Kidney tubule cell (primary cell): ENCODE measurements at places on chromosomes 7 and 10.

DNA sequence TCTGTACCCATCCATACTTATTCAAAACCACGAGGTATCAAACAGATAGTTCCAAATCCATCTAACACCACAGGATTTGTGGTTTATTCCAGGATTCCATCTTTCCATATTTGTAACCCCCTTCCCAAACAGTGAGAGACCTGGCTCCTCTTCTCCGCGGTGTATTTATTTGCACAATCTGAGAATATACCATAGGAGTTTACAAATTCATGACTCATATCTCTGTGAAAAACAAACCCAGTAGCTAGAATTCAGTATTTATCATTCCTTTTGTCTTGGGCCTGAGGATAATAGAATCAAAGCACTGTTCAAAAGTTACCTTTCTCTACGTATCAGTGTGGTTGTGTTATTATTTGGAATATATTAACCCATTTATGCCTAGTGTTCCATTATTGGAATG, 31.9 kb downstream of the PDSS1 start:
- no peak for DNase-seq

DNA sequence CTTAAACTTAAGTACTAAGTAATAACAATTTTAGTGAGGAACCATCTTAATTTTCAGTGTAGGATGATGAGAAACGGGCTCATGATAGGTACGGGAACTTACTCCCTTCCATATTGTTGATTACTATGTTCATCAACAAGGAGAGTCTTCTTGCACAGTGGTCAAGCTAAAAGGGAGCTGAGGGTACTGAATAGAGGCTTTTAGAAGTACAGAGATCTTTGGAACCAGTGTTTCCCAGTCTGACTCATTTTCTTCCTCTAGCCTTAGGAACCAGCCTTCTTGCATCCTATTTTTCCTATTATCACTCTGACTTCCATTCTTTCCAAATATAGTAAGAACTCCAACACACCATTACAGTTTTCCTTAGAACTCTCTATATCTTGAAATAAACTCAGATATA, 17.6 kb upstream of the SEMA3D start:
- DNase-seq: no peak

DNA sequence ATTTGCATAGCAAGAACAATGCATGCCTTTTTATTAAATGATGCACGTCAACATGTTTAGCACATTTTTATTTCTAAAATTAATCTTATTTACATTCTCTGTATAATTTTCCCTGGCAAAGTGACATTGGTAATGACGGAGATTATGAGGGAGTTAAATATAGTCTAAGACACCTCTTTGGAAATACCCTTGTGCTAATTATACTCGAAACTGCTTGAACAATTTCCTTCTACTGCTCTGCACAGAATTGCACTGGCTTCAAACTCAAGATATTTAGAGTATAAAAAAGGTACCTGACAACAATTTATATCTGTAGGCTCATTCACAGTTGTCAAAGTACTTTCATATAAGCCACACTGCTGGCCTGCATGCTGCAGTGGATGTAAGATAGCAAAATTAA, 602.7 kb downstream of the NXPH1 start:
- DNase-seq: no peak

DNA sequence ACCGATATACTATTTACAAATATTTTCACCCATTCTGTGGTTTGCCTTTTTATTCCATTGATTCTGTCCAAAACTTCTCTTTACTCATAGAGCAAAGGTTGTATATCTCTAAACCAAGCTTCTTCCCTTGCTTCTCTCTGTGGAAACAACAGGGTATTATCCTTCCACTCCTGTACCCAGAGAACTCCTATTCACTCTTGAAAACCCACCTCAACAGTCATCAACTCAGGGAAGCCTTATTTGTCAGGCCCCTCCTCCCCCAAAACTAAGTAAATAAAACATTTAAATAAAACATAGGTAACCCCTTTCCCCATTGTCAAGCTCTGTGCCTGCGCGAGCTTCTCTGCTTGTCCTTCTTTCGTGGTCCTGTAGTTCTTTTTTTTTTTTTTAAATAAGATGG, 44.6 kb downstream of the GTF2IRD1 start:
- no peak for DNase-seq

- DNase-seq: no peak
Measured at GRCh38 chr7:101299511-101300464, 21.8 kb downstream of the IFT22 start.

- DNase-seq: no peak
Measured at GRCh38 chr7:46202379-46202778, 281.3 kb upstream of the IGFBP3 start.

DNA sequence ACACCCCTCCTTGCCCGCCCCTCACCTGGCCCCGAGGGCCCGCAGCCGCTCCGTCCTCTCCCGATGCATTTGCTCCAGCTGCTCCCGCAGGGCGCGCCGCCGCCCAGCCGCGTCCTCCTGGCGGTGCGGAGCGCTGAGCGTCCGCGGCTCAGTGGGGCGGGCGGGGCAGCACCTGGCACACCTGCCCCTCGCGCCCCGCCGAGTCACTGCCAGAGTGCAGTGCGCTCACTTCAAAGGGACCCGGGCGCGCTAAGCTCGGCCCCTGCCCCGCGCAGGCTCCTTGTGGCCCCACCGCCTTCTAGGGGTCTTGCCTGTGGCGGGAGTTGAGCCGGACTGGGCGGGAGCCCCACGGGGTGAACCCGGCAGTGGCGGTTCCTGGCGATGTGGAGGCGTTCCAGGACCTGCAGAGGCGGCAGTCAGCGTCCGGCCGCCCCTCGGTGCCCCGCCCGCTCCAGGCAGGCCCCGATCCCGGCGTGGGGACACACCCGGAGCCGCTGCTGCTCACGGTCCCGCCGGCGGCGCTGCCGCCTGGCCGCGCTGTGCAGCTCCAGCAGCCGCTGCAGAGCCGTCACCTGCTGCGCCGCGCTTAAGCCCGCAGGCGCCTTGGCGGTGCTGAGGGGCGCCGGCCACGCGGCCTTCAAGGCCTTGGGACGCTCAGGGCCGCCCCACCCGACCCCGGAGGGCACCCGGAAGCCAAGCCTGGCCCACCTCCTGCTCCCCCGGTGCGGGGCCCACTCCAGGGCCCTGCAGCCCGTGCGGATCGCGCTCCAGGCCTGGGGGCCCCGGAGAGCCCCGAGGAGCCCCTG, 6.7 kb downstream of the ATP6V1F start:
- DNase-seq: peak; percentile 58

DNA sequence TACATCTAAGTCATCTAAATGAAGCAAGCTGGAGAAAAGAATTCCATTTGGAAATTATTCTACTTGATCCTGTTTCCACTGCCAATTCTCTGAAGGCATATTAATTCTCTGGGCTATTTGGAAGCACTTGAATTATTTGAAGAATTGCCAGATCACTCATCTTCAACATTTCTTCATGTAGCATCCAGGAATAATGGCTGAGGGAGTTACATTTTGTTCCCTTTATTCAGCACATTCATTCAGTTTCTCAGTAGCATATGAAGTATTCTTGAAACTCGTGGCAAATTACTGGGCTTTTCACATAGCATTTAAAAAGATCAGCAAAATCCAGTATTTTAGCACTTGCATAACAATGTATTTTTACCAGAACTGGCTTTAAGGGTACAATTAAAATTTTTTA, 127.1 kb upstream of the VIPR2 start:
- DNase-seq: no peak

DNA sequence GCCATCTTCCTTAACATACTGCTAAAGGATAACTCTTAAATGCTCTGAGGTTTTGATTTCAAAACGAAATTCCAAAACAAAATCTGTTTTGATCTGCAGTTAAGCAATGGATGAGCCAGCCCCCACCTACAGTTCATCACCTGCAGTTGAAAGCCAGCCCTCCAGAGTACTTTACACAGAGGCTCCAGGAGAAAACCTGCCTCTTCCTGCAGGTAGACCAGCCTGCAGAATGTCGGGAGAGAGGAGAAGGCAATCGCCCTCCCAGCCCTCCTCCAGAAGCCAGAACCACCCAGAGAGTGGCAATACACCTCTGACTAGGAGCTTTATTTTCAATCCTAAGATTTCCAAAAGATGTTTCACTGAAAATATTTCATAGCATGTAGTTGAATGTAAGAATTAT, 798.1 kb downstream of the GATA3 start:
- DNase-seq: no peak

DNA sequence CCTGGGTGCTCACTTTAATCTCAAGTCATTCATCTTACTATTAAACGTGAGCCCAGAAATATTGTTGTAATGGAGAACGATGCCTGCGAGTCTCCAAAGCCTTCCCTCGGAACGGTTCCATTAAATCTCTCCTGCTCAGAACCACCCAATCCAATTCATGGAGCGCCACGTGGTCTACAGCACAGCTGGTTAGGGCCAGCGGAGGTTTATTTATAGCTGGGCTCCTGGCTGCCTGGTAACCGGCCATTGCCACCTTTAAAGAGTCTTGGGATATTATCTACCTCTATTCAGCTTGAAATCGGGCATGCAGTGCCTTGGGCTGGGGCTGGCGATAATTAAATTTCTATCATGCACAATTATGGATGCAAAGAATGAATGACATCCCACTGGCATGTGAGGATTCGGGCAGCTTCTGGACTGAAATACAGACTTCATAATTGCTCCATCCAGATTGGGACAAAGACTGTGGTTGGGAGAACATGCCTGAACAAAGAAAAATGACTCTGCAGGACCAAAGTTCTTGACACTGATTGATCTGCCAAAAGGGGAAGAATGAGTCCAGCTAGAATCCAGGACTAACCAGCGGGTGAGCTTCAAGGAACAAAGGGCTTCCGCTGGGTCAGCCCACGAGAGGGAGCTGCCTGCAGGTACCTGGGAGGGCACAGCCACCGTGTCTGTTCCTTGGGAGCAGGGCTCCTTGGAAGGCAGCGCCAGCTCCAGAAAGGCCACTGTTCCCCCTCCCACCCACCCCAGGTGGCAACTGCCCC, 7.3 kb downstream of the FAM20C start:
- DNase-seq: no peak

- DNase-seq: no peak
Measured at GRCh38 chr7:106812027-106812643, 52.9 kb upstream of the PIK3CG start.

GRCh38 chr10:551373-552252, 137.9 kb downstream of the DIP2C start:
- no peak for DNase-seq

- no peak for DNase-seq
Measured at GRCh38 chr10:65350611-65351010, 1575.2 kb upstream of the LRRTM3 start.

GRCh38 chr7:97401398-97401797, 283.9 kb downstream of the SDHAF3 start:
- DNase-seq: no peak

DNA sequence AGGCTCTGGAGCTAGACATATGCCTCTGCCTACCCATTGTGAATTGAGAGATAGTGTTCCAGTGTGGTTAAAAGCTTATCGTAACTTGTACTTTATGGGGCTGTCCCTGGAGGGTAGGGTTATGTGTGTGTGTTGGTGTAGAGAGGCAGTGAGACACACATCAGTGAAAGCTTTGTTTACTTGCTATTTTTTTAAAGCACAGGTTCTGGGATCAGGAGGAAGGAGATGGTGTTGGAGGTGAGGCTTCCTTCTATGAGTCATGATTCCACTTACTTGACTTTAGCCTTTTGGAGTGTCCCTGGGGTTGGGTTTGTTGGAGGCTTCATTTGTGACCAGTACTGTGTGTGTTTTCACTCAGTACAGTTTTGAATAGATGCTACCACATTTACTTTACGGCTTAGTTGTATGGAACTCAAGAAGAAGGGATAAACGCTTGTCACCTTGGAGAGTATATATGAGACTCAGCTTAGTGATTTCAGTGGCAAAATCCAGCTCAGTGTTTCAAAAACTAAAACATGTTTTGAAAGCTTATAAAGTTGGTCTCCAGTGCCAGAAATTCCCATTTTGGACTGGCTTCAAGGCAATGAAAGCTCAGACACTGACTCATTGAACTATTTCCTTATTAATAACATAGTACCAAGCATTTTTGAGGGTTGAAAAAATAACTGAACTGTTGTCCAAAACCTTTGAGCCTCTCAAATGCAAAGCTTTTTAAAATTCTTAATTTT, 106.2 kb downstream of the PLXDC2 start:
- DNase-seq: peak; percentile 91

GRCh38 chr7:141115965-141116364, 42.1 kb downstream of the TMEM178B start:
- DNase-seq: no peak

- DNase-seq: no peak
Measured at GRCh38 chr10:75744261-75744660, 312.8 kb downstream of the LRMDA start.

DNA sequence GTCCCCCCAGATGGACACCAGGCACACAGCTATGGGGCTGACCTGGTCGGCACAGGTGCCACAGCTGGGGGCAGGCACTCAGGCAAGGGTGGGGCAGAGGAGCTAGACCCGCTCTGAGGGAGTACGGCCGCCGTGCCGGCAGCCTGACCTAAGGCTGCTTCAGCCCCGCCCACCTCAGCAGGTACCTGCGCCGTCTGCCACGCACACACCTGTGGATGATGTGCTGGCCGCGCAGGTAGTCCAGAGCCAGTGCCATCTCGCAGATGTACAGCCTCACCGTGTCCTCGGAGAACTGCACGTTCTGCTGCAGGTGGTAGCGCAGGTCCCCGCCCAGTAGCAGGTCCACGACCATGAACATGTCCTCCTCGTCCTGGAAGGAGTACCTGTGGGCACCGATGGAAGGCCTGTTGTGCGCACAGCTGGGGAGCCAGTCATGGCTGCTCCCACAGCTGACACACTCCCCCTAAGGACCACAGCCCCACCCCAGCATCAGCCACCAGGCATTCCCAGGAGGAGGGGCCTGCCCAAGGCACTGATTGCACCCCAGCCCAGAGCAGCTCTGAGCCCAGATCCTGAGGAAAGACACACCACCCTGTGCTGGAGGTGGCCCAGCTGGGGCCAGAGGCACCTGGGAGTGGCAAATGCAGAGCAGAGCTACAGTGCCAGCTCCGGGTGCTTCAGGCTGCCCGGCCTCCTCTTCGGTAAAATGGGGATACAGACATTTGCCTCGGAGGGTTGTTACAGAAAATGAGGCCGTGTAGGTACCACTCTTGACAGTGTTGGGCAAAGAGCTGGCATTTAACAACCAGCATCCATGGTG, 40.0 kb downstream of the DPYSL4 start:
- no peak for DNase-seq

- no peak for DNase-seq
Measured at GRCh38 chr10:35600193-35600592, 4.9 kb upstream of the GJD4 start.

DNA sequence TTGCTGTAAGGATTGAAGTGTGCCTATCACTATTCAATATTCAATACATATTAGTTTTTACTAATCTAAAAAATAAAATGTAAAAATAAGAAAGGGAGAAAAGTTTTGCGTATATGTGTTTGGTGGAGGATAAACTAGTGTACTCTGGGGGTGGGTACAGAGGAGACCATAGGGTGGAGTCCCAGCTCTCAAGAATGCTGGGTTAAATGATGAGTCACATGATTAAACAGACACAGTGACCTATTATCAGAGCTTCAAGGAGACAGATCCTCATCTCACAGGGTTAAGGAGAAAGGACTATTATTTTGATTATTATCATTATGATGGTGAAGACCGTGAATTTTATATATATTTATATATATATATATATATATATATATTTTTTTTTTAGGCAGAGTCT, 77.5 kb downstream of the AFAP1L2 start:
- no peak for DNase-seq

GRCh38 chr7:33921216-33921938, 16.0 kb downstream of the BMPER start:
- no peak for DNase-seq

GRCh38 chr7:94584113-94584512, 71.8 kb downstream of the SGCE start:
- DNase-seq: no peak

- no peak for DNase-seq
Measured at GRCh38 chr10:97416565-97416964, 9.4 kb upstream of the PGAM1 start.
